ENCODE measurements at places on chromosomes 5 and 9. TPM values are rescaled to one million over a fixed set of nuclear protein-coding genes. Genes with fewer than 3 reads are reported as not detected.

DNA sequence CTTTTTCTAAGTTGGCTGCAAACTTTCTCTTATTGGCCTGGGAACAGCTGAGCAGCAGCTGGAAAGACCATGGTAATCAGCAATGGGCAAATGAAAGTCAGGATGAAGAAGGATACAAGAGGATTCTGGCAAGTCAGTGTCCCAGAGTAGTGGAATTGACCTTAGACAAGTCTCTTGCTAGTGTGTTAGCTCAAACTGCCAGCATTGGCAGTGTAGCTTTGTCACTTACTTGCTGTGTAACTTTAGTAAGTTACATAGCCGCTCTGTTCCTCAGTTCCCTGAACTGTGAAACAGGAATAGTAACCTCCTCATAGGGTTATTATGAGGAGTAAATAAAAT is 3.6 kb downstream of the ALDH1A1 start:
- no peak for DNase-seq

Gene CXCL14
- 0.06 TPM for total RNA-seq

Gene INSL6
- total RNA-seq, result not detected

Gene RRAGA
- 66.3 TPM for total RNA-seq

DNA sequence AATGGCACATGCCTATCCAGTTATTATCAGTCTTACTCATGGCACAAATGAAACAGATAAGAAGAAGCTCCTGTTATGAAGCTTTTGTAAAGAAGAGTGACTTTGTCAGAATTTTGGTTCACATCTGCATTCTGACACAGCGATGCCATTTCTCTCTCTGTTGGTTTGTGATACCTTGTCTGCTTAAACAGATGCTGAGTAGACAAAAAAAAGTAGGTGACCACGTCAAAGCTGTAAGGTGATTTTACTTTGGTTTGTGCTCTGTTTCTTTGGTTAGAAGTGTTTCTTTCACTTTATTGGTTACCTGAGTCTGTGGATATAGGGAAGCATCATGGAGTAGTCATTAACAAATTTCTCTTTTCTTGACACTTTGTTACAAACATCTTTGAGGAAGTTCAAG is 422.3 kb upstream of the ADAMTSL1 start:
- no peak for DNase-seq

DNA sequence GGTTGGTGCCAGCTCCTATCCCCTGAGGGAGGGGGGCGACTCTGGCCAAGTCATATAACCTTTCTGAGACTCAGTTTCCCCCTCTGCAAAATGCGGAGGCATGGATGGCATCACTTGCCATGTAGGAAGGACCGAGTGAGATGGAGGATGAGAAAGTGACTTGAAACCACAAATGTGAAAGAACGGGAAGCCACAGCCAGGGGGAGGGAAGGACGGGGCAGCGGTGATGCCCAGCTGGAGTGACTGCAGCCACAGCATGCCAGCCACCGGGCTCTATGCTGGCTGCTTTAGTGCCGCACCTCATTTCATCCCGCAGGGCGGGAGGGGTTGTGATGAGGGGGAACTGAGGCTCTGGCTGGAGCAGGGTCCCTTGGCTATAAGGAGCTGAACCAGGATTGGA is 74.5 kb downstream of the HMCN2 start:
- DNase-seq, result no peak

DNA sequence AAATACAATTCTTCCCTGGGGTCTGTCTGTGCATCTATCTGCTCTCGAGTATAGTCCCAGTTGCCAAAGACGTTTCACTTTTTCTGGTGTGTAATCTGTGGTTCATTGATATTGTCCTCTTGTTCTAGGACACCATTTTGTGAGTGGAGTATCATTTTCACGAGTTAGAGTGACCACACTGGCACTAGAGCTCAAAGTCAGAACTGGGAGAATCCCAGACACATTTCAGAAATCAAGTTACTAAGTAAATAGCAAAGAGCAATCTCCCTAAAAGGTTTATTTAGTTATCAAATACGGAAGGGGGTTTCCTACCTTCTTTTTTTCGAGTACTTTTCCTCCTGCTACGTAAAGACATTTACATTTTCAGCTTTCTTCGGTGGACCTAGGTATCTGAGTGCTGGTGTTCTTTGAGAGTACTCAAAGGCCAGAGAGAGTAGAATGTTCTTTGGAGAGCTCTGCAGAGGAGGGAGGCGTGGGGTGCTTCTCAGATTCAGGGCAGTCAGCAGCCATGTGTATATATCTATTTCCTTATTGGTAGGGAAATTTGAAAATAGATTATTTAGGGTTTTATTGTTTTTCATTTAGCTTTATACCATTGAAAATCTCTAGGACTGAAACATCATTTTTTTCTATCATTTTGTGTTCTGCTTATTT is 8.9 kb upstream of the HSPA9 start:
- no peak for DNase-seq

- DNase-seq, result peak; percentile 53
These were observed at the start of gene CCDC180 for GRCh38 chr9:97307500-97308163. CCDC180 (plus strand) TSS chr9:97307659; CDS start chr9:97308064, 405 bp downstream.

Gene LCN6
- 25.4 TPM for total RNA-seq

- DNase-seq, result no peak
These were observed 105.1 kb downstream of the MSX2 start for GRCh38 chr5:174829511-174829864.

- no peak for DNase-seq
These were observed 8.4 kb upstream of the NDST1 start for GRCh38 chr5:150499437-150499956.

Gene SLC34A3
- not detected for total RNA-seq

GRCh38 chr9:81896070-81896469 is 32.2 kb upstream of the SPATA31D4 start:
- DNase-seq, result no peak

Measured in adrenal gland (tissue), 19 donors.